ENCODE measurements at places on chromosomes 1 and 21. TPM values are rescaled to one million over a fixed set of nuclear protein-coding genes. Genes with fewer than 3 reads are reported as not detected.

- no peak for DNase-seq
Observed at GRCh38 chr1:79040424-79041082, 34.0 kb upstream of the ADGRL4 start.

RGS16 gene
- total RNA-seq: 22.5 TPM

DNA sequence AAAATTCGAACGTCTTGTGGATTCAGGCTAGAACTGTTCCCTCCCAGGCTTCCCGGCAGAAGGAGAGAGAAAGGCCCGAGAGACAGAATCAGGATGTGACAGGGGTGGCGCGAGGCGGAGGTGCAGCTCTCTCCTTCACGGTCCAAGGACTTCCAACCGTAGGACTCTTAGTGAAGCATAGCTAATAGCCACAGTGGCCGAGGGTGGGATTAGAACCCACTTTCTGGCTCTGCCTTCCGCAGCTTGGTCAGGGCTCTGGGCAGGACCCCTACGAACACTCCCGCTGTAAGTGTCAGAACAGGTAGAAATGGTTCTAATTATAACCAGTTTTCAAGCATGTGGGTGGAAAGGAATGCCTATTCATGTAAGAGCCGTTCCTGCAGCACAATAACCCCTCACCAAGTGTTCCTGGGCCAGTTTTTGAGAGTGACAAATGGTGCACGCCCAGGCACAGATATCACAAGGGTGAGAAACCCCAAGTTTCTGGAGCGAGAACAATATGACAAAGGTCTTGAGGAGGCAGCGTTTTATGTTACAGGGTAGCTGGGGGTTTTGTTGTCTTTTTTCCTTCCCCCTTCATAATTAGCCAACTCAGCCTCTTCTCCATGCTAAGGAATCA lies 86.4 kb downstream of the SYF2 start:
- DNase-seq: peak; percentile 86

DNA sequence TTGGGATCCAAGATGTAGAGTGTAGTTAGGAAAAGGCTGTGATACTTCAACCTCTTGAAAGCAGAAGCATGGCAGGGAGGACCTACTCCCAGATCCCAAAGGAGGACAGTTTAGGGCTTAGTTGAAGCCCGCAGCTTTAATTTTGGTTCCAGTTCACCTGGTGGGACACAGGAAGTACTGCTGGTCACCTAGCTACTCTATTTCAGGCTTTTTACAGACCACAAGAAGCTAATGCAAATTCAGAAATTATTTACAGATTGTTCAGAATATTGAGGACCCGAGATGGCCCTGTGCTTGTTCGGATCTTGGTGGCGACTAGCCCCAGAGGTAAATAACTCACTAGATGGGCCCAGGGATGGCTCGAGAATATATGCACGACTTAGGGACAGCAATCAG lies 6.4 kb upstream of the SMCP start:
- no peak for DNase-seq

AMY1C gene
- total RNA-seq: not detected

DNA sequence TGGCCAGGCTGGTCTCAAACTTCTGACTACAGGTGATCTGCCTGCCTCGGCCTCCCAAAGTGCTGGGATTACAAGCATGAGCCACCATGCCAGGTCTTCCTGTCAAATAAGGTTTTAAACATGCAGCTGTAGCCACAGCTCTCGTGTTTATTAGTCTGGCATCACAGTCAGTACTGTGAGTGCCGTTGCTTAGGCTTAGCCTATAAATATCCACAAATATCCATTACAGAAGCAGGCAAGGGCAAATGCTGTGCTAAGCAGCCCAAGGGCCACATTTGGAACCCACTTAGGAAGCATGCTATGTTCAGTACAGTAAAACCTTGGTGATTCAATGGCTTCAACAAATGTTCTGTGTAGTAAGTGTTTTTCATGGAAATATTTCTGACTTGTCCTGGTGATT lies 75.9 kb downstream of the KIF1B start:
- DNase-seq: no peak

- DNase-seq: no peak
Observed at GRCh38 chr1:161381707-161382106, 14.0 kb upstream of the CFAP126 start.

- DNase-seq: no peak
Observed at GRCh38 chr1:7595336-7595735, 175.8 kb upstream of the VAMP3 start.

- no peak for DNase-seq
Observed at GRCh38 chr1:175733722-175734121, 9.7 kb downstream of the TNR start.

OR2L3 gene
- not detected for total RNA-seq

- peak; percentile 70 for DNase-seq
Observed at GRCh38 chr21:17454315-17455027, 58.4 kb upstream of the CXADR start.

DNA sequence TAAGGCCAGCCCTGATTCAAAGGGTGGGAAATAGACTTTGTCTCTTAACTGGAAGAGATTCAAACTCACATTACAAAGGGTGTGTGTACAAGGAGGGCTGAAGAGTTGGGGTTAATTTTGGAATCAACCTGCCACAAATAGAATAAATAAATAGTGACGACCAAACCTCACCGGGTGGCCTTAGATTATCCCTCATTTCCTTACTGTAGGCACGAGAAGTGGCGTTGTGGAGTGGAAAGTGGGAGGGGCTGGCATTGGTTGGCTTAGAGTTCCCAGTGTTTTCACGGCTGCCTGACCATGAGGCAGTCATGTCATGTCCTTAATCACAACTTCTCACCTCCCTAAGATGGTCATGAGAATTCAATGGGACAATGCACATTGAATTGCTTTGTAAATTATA lies 21.3 kb upstream of the RUNX1 start:
- no peak for DNase-seq

MCOLN3 gene
- total RNA-seq: not detected

MX2 gene
- total RNA-seq: 3.5 TPM

DNA sequence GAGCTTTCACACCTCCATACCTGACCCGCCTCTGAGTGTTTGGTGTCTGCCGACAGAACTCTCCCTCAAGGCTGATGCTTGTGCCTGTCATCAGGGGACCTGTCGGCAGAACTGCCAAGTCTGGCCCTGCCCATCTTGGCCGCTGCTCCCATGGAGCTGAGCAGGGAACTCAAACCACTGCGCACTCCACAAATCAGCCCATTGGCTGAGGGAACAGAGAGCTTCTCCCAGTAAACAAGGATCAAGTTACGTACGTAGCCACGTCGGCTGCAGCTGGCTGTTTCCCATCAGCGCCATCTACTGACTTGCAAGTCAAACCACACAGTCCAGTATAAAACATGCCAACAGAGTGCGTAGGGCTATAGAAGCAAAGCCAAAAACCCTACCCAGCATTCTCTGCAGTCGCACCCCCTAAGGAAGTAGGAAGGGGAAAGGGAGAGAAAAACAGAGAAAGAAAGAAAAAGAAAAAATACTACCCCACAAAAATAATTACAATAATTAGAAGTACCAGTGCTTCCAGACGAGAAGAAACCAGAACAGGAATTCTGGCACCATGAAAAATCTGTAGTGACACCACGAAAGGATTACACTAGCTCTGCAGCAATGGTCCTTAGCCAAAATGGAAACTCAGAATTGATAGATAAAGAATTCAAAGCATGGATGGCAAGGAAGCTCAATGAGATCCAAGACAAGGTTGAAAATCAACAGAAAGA lies 13.1 kb downstream of the KRTAP13-1 start:
- DNase-seq: no peak

APCS gene
- not detected for total RNA-seq

- peak; percentile 20 for DNase-seq
Observed at GRCh38 chr1:35369922-35370671, 101.6 kb downstream of the ZMYM4 start.

DNA sequence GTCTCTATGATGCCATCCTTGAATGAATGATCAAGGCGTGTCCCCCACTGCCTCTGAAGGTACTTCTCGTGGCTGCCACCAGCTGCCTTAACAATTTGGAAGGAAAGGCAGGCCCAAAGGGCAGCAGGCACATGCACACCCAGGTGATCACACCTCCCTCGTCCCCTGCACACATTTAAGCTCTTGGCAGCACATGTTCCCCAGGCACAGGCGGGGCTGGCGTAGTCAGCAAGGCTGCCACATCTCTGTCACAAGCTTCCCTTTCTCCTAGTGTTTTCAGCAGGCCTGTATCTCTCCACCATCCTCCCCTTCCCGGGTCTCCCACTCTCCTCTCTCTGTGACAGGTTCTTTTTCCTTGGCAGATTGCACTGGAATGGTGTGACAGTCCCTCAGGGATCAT lies 111.9 kb downstream of the CACNA1E start:
- no peak for DNase-seq

MROH7 gene
- total RNA-seq: not detected

GRCh38 chr1:108747898-108748297 lies 1.4 kb downstream of the STXBP3 start:
- DNase-seq: no peak

C1orf74 gene
- 4.2 TPM for total RNA-seq

NPR1 gene
- not detected for total RNA-seq

CRP gene
- total RNA-seq: not detected

- no peak for DNase-seq
Observed at GRCh38 chr21:37087188-37087587, 14.1 kb downstream of the TTC3 start.

- DNase-seq: peak; percentile 58
Observed at GRCh38 chr1:8430476-8430875, 112.6 kb downstream of the SLC45A1 start.

- DNase-seq: no peak
Observed at GRCh38 chr21:32914424-32915039, 111.2 kb upstream of the OLIG2 start.

GRCh38 chr21:45974073-45975019 lies 7.2 kb upstream of the COL6A1 start:
- no peak for DNase-seq

INKA2 gene
- 12.2 TPM for total RNA-seq

GRCh38 chr1:204574865-204575163 lies 58.6 kb downstream of the MDM4 start:
- DNase-seq: no peak

DNA sequence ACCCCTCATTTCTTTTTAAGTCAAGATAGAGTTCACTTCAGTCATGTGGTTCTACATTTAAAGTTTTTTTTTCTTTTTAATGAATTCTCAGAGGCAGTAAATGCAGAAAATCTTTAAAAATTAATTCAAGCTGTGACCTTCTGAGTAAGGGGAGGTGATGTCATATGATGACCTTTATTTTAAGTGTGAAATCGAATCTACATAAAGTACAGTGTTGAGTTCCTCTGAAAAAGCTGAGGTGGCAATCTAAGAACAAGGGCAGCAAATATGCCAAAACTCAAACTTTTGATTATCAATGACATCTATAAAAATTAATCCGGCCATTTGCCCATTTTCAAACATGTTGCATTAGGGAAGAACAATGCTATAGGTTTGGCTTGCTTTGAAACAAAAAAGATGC lies 173.5 kb downstream of the CDC7 start:
- no peak for DNase-seq

MTFR1L gene
- 43.4 TPM for total RNA-seq

DNA sequence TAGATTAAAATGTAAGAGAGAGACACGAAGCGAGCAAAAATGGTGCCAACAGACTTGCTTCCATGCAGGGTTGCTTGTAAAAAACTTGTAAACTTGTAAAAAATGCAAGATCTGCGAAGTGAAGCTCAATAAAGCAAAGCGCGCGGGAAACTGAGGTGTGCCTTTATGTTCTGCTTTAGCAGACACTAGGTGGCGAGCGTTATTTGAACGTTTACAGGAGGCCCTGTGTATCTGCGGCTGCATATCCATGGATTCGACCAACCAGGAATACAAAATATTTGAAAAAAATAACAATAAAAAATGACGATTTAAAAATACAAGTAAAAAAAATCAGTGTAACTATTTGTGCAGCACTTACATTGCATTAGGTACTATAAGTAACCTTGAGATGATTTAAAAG lies 1.5 kb downstream of the UBE2G2 start:
- DNase-seq: peak; percentile 68

COL9A2 gene
- 21.4 TPM for total RNA-seq

DNA sequence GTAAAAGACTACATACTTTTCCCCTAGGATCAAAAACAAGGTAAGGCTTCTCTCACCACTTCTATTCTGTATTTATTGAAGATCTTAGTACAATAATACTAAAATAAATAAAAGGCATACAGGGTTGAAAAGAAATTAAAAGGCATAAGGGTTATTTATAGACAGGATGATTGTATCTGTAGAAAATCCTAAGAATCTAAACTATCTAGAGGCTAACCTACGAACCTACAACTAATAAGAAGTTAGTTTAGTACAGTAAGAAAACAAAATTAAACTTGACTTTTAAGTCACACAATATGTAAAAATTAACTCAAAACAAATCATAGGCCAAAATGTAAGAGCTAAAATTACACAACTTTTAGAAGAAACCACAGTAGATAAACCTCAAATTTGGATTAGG lies 50.4 kb upstream of the ADAM30 start:
- DNase-seq: no peak

DNA sequence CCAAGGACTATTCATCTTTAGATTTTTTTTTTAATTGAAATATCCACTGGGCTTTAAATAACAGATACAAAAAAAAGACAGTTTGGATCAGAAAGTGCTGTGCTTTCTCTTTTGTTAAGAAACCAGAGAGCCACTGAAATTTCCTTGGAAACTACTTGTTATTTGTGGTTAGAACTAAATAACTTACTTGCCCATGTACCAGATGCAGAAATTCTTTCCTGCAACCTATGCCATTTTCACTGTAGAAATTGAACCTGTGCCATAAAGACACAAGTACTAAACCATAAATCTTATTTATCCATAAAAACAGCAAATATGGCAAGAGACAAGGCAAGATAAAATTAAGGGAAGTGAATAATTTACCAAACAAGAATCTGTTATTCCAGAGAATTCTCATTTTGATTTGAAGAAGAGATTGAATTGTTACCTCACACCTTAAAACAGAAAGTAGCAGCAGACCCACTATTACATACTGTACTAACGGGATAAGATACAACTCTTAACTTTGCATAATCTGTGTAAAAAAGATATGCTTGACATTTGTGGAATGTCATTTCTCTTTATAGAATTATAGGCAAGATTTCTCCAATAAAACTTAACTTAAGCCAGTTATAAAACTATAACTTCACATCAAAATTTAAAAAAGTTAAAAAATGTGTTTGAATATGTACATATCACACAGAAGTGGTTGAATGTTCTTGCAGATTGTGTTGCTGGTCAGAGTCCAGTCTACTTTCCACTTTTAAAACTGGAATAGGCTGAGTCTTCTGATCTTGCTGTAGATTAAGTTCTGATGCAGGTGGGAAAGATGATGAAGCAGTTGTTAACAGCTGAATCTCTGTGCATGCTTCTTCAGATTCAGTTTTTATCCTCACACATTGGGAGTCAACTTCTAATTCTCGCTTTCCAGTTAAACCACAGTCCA lies 6.3 kb upstream of the PHTF1 start:
- DNase-seq: no peak

GRCh38 chr1:98035602-98036002 lies 114.8 kb upstream of the DPYD start:
- DNase-seq: no peak
